Natural killer cell (primary cell): ENCODE measurements at places on chromosomes 7 and 10. TPM values are rescaled to one million over a fixed set of nuclear protein-coding genes. Genes with fewer than 3 reads are reported as not detected.
A peak's percentile ranks its signal among the peaks of the same experiment; 100 is the strongest.

- peak; percentile 94 for DNase-seq
Measured at GRCh38 chr7:149624419-149625339, 127.1 kb upstream of the ZNF746 start.

DNA sequence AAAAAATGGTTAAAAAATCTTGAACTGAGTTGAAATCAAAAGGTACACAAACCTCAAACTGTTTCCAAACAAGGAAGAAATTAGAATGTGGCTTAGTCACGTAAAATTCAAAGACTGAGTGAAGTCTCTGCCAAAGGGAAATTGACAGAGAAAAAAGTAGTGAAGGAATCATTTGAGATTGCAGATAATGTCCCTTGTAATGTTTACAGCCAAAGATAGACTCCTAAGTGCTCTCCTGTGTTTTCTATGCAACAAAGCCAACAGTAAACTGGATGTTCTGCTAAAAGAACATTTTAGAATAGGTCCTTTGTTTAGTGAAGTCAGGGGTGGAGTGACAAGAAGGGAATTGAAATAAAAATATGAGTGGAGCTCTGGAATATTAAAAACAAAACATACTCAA, 117.9 kb downstream of the ITGA8 start:
- no peak for DNase-seq

- DNase-seq = no peak
Measured at GRCh38 chr10:117668327-117669008, 125.9 kb downstream of the EMX2 start.

DNA sequence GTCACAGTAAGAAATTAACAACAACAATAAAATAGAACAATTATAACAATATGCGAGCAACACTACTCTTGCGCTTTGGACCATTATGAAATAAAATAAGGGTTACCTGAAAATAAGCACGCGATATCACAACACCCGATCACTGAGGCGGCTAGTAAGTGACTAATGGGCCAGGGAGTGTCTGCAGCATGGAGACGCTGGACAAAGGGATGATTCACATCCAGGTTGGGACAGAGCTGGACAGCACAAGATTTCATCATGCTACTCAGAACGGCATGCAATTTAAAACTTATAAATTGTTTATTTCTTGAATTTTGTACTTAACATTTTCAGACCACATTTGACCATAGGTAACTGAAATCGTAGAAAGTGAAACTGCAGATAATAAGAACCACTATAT, 15.6 kb downstream of the HIBADH start:
- no peak for DNase-seq

- DNase-seq = no peak
Measured at GRCh38 chr7:42197451-42197850, 39.6 kb downstream of the GLI3 start.

GRCh38 chr7:139105484-139105883, 4.0 kb downstream of the ZC3HAV1 start:
- no peak for DNase-seq

GRCh38 chr7:1693991-1694524, 24.0 kb downstream of the ELFN1 start:
- no peak for DNase-seq

DNA sequence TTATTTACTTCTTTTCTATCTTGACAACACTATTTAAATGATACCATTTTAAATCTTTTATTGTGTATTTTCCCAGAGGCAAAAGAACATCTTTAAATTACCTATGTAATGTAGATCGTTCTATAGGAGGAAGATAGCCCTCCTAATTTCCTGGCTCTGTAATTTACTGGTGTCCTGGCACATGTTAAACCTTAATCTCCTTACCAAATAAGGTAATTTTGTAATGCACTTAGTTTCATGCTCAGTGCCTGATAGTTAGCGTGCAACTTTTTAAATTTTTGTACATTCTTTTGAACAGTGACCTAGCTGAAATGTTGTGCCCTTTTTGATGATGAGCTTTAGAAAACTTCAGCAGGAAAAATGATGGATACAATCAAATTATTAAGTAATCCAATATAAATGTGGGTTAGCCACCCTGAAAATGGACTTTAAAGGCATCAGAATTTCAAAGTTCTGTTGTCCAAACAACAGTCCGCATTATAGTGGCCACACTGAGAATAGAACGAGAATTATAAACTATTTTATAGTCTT, 81.4 kb downstream of the ABCB5 start:
- no peak for DNase-seq

Gene H2BK1
- 2.5 TPM for total RNA-seq

- DNase-seq = no peak
Measured at GRCh38 chr7:33792547-33793105, 112.7 kb upstream of the BMPER start.

DNA sequence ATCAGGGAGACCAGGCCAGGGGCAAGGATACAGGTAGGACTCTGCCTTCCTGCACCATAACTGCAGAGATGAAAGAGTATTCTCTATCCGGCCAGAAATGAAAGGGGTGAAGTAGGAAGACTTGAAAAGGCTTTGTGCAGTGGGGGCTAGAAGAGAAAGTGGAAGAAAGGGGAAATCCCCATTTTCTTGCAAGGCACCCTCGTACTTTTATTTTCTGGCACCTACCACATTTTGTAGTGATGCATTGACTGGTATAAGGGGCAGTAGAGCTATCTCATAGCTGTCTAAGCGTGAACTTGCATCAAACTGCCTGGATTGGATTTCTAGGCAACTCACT, 752 bp upstream of the CAMK2G start:
- DNase-seq = no peak
